ENCODE measurements at places on chromosomes 7 and 10.
A peak's percentile ranks its signal among the peaks of the same experiment; 100 is the strongest.

DNA sequence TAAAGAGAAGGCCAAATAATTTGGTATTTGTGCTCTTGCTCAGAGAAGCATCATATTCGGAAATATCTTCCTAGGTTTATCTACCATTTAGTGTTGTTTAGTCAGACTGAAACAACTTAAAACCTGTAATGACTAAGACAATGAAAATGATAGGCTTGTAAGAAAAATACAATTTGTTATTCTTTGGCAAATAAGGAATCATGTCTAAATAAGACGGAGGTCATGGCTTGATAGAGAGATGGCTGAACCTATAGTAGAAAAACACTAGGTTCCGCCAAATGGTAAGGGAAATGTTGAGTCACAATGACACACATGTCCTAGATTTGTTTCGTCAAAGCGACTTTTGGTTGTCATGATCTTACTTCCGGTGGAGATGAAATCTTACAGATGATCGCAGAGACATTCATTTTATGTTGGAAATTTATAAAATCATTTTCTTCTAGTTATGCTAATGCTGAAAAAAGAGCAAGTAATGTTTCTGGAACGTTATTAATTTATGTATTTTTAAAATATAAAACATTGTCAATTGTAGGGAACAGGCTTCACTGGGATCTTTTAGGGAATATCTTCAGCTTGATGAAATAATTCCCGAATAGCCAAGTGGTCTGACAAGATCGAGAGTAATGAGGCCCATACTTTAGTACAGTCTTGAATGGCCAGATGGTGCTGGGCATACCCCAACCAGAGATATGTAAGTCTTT, 1.0 kb downstream of the SRGN start:
- peak; percentile 56 for DNase-seq

DNA sequence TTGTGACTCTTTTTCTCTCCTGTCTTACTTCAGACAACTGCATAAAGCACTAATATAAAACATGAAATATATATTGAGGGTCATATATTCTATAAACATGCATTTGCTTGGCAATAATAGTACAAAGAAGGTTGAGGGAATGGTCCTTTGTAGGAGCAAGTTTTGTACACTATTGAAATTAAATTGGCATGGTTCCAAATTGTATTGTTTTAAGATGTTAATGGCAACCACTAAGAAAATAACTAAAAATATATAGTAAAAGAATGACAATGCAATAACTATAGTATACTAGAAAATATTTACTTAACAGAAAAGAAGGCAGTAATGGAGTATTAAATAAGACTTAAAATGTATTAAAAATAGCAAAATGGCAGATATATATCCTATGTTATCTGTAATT, 33.7 kb upstream of the KAT6B start:
- no peak for DNase-seq

GRCh38 chr7:156768698-156769472, 124.1 kb downstream of the LMBR1 start:
- DNase-seq = no peak

- no peak for DNase-seq
These were observed 311.2 kb downstream of the RNLS start for GRCh38 chr10:88271761-88272543.

- DNase-seq = no peak
These were observed 81.6 kb upstream of the ICA1 start for GRCh38 chr7:8343556-8343955.

DNA sequence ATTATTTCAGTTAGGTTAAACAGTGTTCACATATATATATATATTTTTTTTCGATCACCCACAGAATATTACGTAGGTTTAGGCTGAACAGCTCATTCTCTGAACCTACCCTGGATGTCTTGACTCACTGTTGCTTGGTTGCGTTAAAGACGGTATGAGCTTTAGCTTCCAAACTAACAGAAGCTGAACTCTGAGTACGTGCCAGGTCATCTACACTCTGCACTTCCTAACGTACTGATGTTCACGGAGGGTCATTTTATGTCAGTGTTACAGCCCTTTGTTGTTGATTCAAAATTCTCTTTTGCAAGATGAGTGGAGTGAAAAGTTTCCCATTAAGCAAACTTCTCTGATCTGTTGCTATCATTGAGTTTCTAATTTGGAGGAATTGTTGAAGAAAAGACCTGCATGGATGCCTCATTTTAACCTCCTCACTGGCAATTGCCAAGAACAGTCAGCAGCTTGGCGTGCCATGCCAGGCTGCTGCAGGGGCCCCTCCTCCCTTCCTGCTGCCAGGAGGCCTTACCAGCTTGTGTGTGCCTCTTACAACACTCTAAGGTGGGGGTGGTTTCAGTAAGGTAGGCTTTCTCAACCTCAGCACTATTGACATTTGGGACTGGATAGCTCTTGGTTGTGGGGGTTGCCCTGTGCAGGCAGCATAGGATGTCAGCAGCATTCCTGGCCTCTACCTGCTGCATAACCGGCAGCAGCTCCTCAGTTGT, 44.3 kb downstream of the INSYN2A start:
- DNase-seq = no peak

- no peak for DNase-seq
These were observed at the start of gene PTN for GRCh38 chr7:137343281-137343841. Gene PTN, minus strand, starts transcription at chr7:137343733. Its CDS starts 88,760 bp downstream, at chr7:137254973.

- DNase-seq = no peak
These were observed 1040.2 kb upstream of the SORCS1 start for GRCh38 chr10:108204528-108205305.

DNA sequence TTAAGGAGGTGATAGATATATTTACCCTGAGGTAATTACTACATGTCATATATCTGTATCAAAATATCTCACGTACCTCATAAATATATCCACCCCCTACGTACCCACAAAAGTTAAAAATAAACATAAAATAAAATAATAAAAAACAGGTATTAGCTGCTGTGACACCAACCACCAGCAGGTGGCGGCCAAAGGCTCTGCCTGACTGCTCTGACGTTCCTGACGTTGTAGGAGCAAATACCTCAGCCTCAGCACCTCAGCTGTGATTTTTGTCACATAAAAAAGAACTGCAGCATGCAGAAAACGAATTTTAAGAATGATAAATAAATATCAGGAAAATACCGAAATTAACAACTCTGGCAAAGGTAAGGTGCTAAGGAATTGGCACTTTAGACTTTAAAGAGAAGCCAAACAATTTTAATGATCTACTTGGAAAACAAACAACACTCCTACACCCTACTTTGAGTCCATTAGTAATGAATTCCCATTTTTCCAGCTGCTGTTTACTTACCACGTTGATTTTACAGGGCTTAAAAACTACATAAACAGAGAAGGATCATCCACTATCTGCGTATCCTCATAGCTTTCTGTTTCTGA, 125.4 kb upstream of the TARP start:
- DNase-seq = peak; percentile 44

DNA sequence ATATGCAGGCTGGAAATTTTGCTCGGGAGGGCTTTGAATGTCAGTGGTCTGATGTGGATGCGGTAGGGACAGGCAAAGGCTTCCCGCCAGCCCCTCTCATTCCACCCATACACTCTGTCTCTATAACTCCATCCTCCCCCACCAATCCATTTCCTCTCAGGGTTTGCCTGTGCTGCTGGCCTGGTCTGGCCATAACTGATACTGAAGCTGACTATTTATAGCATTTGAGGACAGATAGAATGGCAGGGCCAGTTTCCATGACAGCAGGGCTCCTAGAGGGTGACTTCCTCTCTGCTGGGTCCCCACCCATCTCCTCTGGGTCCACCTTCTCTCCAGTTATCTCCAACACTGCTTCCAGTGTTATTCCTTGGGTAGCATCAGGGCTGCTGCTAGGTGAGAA, 6.6 kb upstream of the PDLIM1 start:
- DNase-seq = no peak

DNA sequence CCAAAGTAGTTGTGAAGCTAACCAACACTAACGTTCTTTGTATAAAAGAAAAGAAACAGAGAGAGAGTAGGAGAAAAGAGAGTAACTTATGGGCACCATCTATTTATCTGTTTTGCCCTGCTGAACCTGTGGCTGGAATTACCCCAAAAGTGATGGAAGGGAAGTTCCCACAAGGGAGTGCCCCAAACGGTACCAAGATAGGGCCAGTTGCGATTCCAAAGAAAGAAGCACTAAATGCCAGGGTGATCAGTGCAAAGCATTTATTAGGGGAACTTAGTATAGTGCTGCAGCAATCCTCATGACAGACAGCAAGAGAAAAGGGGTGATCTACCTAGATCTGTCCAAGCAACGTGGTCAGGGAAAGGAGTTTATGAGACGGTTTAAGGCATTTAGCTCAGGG, 190.2 kb downstream of the SORCS3 start:
- no peak for DNase-seq

GRCh38 chr10:98458809-98459784, 12.4 kb upstream of the HPS1 start:
- no peak for DNase-seq

DNA sequence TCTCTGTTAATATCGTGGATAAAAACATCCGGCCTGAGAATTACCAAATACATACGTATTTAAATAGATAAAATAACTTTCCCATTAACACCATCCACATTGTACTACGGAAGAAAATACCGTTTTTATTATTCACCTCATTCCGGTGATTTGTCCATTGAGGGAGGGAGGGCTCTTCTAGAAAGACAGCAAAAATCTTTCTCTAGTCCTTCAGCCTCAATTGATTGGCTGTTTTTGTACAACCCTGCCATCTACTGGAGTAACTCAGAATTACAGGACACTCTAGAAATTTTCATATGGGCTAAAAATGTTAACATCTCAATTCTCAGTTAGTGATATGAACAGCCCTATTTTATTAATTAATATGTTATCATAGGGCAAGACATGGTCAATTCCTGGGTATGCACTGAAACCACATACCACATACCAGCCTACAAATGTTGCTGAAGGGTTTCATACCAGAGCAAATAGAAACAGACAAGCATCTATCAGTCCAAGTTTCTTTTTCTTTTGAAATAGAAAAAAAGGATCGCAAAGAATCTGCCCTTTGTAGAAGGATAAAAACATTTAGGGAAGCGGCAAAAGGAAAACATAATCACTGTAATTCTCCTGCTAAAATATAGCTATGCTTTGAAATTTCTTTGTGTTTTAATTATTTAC, 55.8 kb upstream of the CDCA7L start:
- DNase-seq = peak; percentile 48

DNA sequence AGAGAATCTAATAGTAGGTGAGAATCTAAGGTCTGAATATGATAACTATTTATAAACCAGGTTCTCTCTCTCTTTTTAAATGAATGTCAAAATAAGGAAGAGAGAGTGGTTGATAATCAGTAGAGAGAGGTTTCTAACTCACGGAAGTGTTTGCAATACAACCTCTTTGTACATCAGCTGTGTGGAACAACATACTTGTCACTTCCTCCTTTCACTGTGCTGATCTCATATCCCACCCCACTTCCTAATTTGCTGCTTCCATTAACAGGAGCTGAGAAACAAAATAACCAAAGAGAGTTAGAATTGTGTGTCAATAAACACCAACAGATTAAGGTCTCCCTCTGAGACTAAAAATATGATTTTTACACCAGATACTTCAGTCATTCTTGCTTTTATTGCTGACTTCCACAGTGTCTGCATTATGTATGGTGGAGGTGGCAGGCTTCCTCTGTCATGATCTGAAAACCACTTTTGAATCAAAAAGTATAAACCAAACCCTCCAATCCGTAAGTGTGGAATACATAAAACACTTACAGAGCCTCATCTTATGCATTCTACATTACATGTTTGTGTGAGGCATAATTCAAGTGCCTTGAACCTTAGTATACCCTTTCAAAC, 25.0 kb downstream of the CACUL1 start:
- no peak for DNase-seq

GRCh38 chr10:16681521-16681920, 135.7 kb downstream of the RSU1 start:
- DNase-seq = no peak

- no peak for DNase-seq
These were observed 59.1 kb downstream of the ARID5B start for GRCh38 chr10:61960396-61961120.

GRCh38 chr7:18974803-18975202, 142.6 kb downstream of the TWIST1 start:
- no peak for DNase-seq

DNA sequence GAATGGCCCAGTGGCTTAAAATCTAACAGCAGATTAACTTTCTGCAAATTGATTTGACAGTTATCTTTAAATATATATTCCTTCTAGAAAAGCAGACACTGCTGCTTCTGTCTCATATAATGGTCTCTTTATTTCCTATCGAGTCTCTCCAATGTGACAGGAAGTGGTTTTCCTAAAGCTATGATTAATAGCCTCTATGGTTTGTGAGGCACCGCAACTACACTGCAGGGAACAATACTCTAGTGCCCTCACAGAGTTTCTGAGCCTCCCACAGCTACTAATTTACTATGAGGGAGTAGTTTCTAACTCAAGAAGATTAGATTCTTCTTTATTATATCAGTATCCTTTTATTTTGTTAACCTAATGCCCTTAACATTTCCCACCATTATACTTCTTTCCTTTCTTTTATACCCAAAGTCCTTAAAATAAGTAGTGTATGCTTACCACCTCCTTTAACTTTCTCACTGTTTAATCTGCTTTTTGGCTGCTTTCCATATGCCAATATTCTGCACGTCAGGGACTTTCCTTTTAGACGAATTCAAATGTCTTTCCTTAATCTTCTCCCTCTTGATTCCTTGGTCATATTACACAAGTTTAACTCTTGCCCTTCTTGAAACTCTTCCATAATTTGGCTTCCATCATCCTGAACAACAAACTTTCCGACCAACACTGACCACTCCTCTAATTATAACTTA, 23.8 kb upstream of the AHR start:
- no peak for DNase-seq

GRCh38 chr7:34747867-34748727, 90.1 kb downstream of the NPSR1 start:
- no peak for DNase-seq

GRCh38 chr10:69426376-69426727, 9.6 kb upstream of the TACR2 start:
- DNase-seq = no peak

DNA sequence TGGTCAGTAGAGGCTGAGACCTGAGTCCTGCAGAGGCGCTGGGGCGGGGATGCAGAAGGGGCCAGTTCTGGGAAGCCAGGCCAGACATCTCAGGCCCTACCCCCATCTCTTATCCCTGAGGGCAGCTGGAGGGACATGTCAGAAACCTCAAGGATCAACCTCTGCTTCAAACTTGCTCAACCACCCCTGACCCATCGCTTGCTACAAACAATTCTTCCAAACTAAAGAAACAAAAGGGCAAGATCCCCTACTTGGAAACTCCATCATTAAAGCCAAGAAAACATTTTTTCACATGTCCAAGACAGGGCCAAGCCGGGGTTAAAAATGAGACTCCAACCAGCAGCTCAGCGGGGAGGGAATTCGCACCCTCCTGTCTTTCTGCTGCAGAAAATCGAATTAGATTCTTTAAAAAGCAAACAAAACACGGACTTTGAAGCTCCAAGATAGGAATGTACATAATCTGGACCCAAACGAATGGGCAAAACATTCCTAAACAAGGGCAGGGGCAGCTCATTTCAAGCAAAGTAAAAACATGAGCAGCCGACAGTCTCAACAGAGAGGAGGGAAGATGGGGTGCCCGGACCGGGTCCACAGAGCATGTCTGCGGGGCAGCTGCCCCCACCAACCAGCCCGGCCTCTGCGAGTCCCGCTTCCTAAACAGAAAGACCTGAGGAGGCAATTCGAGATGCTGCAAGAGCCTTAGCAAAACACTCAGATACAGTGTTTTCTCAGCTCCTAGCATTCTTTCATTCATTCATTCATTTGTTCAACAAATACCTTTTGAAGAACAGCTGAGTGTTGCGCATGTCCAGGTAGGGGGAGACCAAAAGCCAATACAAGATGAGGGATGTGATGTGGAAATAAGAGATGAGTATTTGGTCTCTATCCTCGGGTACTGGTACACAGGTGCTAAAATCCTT, 44.8 kb downstream of the CHST15 start:
- no peak for DNase-seq

All from effector memory CD8-positive, alpha-beta T cell (primary cell).